Activated naive CD4-positive, alpha-beta T cell treated with anti-CD3 and anti-CD28 coated beads, Interleukin-2, amount 50 U/mL, for 72 hours (primary cell): ENCODE measurements at places on chromosomes 5 and 9.

DNA sequence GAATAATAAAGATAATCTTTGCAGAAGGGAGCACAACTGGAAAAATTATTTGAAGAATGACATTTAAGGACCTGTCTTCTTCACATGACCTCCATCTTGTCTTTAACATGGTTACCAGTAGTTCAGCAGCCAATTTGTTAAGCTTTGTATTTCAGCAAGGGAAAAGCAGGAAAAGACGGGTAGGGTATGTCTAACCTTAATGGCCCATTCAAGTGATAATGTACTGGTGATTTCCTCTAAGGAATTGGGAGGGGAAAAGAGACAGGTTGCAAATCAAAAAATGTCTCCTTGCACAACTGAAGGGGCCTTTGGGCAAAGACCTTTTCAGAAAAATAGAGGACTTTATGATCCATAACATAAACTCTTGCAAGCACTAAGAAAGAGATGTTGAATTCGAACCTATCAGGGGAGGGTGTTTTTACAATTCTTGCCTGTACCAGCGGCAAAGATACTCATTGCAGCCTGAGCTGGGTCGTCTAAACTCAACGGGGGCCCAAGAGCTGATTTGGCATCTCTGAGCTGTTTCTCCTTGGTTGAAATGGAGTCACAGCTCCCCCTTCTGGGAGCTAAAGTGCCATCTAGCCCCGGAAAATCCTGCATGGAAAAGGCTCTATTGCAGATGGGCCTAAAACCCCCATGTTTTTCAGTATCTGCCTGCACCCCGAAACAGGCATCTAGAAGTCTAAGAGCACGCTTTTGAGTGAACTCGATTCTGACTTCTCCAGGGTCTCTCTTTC is 3.8 kb downstream of the BRINP1 start:
- no peak for DNase-seq

DNA sequence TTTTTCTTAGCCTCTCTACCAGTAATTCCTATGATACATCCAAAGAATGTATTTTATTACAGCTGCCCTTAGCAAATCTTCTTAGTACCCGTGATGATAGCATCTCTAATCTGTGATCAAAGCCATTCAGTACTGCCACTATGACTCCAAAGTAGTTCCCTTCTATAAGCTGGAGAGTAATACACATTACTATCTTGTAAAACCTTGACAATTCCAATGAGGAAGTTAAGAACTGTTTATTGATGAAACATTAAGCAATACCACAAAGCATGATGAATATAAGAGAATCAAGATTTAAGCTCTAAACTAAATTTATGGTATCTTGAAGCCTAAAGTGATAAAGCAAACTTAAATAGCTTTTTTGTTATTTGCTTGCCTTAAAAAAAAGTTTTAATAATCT is 86.1 kb downstream of the SMIM23 start:
- DNase-seq: no peak

DNA sequence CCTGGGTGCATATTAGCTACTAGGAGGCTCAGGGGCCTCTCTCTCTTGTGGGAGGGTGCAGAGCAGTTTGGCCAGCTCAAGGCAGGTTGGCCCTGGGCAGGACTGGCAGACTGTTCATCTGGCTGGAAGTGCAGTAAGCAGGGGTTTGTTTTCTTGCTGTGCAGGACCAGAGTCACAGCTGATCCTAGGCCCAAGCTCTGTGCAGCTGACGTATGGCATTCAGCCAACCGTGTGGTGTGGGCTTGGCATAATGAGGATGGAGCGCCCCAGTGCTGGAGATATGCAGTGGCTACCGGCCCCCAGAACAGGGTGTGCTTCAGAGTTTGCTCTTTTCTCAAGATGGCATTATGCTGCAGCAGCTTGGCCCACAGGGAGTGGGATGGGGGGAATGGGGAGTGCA is 31.0 kb upstream of the PHF24 start:
- no peak for DNase-seq

GRCh38 chr9:19049917-19050636 is 850 bp downstream of the RRAGA start:
- no peak for DNase-seq

DNA sequence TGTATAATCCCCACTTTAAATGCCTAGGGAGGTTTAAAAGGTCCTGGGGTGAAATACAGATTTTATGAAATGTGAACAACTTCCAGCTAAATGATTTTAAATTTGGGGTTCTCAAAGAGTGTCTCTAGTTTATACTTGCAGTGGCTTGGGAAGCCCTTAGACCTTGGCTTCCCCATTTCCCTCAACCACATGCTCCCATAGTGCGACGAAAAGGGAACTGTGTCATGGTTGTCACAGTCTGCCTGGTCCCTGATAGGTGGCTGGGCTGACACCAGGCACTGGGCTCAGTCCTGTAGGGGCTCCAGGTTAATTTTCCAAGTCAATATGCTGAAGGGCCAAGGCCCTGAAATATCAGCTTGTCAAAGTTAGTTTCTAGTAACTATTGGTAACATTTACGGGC is 10.4 kb upstream of the CXCL14 start:
- DNase-seq: no peak

- no peak for DNase-seq
Observed at GRCh38 chr9:16515207-16515606, 355.3 kb downstream of the BNC2 start.

GRCh38 chr5:148230240-148230639 is 8.1 kb upstream of the MARCOL start:
- DNase-seq: no peak

DNA sequence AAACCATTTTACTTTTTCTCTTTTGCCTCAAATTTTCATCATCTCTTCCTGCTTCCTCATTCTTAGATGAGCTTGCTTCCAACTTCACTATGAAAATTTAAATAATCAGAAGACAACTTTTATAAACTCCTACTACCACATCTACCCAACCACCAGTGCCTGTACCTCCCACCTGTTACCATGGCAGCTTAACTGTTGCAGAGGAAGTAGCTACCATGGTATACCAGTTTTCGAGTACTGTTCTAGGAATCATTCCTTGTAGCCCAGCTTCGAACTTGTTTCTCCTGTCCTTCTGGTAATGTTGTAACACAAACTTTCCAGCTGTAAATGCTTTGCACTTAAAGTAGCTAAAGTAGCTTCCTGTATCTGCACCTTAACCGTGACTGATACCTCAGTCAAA is 266.8 kb upstream of the NREP start:
- DNase-seq: no peak

DNA sequence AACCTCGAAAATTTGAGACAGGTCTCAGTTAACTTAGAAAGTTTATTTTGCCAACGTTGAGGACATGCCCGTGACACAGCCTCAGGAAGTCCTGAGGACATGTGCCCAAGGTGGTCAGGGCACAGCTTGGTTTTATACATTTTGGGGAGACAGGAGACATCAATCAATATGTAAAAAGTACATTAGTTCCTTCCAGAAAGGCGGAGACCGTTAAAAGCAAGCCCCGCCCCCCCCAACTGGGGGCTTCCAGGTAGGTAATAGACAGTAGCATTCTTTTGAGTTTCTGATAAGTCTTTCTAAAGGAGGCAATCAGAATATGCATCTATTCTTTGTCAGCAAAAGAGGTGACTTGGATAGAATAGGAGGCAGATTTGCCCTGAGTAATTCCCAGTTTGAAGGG is 599 bp upstream of the MOCS2 start:
- DNase-seq: no peak

- no peak for DNase-seq
Observed at GRCh38 chr5:126195410-126196100, 227.7 kb upstream of the GRAMD2B start.
